Kidney capillary endothelial cell (primary cell): ENCODE measurements at places on chromosomes 2 and 18.

- DNase-seq: no peak
Observed at GRCh38 chr18:75810516-75810915, 383.0 kb upstream of the SMIM21 start.

- no peak for DNase-seq
Observed at GRCh38 chr2:67923696-67924095, 139.1 kb downstream of the C1D start.

DNA sequence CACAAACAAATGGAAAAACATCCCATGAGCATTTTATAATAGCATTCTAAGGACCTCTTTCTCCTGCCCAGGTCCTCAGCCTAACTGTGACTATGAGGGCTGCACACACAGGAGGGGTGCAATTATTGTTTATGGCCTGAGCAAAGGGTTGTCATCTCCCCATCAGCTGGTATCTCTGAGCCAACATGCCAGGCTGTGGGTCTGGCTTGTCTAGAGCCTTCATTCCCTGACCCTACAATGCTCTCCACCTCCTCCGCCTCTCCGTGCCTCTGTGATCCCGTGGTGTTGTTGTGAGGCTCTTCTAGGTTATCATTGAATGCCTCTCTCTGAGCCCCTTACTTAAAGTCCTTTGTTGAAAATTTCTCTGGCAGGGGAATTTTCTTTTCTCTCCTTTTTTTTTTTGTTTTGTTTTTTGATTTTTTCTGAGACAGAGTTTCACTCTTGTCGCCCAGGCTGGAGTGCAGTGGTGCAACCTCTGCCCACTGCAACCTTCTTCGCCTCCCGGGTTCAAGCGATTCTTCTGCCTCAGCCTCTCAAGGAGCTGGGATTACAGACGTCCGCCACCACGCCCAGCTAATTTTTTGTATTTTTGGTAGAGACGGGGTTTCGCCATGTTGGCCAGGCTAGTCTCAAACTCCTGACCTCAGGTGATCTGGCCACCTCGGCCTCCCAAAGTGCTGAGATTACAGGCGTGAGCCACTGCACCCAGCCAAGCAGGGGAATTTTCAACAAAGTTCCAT is 126.4 kb downstream of the SMAD7 start:
- DNase-seq: no peak

GRCh38 chr2:76667821-76668271 is 854.3 kb downstream of the LRRTM4 start:
- DNase-seq: no peak

DNA sequence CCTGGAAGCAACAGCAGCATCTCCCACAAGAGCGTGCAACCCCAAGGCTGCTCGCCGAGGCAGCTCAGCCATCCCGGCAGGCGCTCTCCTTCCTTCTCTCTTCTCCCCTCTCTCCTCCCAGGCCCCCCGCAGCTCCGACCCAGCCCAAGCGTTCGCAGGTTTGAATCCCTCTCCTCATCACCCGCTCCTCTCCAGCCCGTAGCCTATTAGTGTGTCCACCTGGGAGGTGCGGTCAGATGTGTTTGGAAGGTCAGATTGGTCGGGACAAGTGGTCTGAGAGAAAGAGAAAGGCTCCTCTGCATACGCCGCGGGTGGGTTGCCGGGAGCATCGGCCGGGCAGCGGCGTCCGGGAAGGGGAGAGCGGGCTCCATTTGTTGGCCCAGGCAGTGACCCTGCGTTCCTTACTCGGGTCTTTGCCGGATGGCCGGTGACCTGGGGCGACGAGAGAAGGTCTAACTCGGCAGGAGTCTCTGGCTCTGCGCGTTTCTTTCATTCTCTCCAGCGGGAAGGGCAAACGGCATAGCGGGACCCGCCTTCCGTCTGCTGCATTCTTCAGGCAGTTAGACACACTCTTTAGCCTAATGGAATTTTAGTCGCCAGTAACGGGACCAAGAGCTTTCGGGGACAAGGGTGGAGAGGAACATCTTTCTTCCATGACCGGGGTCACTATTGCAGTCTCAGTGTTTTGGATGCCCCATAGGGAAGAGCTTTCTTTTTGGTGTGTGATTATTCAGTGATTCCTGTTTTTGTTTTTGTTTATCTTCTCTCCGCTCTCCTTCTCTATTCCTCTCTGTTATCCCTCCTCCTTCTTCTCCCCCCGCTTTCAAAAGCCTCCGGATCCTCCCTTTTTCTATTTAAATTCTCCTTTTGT is 1.1 kb upstream of the TMEFF2 start:
- peak; percentile 32 for DNase-seq

DNA sequence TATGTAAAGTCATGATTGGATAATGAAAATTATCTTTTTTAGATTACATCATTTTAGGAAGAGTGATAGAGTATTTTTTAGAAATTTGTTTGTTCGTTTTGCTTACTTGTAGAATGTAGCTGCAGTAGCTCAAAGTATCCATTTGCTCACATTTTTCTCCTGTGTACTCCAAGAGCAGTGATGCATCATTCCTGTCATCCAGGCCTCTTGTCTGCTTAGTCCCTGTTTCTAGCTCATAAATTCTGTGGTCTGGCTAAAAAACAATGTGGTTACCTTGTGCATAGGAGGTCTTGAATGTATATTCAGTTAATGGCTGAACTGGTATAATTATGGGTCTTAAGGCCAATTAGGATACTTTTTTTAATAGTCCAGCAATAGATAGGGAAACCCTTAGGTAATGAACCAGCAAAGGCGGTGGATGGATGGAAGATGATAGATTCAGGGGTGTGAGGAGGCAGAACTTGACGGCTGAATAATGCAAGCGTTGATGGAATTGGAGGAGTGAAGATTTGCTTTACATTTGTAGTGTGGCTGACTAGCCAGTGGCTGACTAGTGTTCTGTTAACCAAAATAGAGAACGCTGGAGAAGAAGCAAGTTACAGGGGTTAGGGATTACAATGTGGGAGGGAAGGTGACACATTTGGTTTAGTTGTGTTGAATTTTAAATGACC is 145.0 kb downstream of the ZNF407 start:
- DNase-seq: no peak

- peak; percentile 63 for DNase-seq
Observed at GRCh38 chr2:158102446-158102845, 770 bp downstream of the UPP2 start.

DNA sequence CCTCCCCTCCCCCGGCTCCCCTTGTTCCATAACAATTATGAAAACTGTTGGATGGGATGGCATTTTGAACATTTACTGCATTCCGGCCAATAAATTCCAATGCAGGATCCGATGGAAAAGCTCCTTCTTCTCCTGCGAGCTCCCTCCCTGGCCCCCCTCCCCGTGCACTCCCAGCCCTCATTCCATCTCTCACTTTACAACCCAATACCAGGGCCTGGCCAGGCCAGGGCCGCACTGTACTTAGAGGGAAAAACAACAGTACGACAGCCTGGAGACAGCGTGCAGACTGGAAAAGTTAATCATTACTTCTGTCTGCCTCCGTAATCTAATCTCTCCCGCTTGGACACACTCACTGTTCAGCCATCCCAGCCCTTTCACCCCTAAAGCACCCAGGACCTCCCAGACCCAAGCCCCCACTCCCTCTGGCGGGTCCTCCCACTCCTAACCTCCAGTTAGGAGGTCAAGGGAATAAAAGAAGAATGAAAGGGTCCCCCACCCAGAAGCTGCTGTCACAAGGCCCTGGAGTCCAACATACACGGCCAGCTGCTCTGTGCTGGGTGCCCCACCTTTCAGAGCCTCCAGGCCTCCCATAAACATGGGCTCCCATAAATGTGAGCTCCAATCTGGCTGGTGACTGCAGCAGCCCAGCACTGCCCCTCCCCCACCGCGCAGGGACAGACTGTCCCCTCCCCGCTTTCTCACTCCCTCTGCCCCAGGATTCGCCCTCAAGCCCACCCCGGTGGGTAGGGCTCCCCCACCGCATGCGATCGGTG is 20.6 kb downstream of the SMAD7 start:
- DNase-seq: no peak

- DNase-seq: no peak
Observed at GRCh38 chr2:95390272-95390880, 12.1 kb upstream of the FAHD2A start.

- no peak for DNase-seq
Observed at GRCh38 chr2:64857581-64858471, 131.4 kb upstream of the SLC1A4 start.

DNA sequence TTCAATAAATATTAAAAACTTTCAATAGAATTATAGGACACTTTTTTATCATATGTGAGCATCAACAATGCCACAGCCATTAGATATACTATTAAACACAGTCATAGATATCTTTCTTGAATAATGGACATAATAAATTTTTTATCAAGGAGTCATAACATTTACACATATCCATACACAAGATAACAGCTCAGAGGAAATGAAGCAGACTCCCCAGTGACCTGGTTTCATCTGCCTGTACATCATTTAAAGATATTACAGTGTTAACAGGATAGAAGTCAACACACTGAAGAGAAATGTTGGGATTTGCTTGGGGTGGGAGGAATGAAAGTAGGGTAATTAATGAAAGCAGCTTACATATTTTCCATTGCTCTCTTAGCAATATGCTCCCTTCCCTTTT is 5.1 kb downstream of the SCG2 start:
- DNase-seq: no peak

DNA sequence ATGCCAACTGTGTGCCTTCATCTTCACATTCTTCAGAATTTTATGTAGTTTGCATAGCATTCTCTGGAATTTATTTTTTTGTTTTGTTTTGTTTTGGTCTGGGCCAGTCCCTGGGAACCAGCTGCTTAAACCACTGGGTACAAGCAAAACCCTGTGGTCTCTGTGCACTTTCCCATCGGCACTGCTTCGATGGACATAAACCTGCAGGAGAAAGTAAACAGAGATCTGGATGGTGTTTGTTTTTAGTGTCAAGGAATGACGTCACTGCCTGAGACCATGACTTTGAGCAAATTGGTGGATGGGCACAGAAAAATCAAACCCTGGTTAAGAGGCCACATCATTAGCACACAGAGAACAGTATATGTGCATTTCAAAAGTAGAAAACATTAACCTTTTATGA is 64.7 kb upstream of the RASGRP3 start:
- no peak for DNase-seq

- DNase-seq: peak; percentile 10
Observed at GRCh38 chr2:54212456-54212855, 43.6 kb downstream of the TSPYL6 start.

GRCh38 chr2:211867845-211868451 is 670.7 kb downstream of the ERBB4 start:
- peak; percentile 47 for DNase-seq

DNA sequence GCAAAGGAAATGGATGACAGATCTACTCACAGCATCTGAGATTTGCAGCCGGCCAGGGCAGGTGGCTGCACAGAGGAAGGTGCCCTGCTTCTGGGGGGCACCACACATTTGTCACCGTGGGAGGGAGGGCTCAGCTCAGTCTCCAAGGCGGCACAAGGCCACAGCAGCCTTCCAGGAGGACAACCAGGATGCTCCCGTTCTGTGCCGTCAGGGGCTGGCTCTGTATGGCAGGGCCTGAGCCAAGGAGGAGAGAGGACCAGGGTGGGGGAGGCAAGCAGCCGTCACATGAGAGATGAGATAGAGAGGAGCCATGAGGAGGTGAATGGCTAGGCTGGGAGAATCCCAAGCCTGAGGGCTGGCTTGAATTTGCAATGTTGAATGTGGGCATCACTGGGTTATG is 4.6 kb upstream of the BOK start:
- DNase-seq: no peak

- no peak for DNase-seq
Observed at GRCh38 chr2:53104263-53104662, 663.3 kb upstream of the CHAC2 start.

- no peak for DNase-seq
Observed at GRCh38 chr2:188957646-188958045, 16.5 kb upstream of the COL3A1 start.

GRCh38 chr18:7116792-7117389 is 706 bp downstream of the LAMA1 start:
- DNase-seq: no peak

- no peak for DNase-seq
Observed at GRCh38 chr2:223051693-223052289, at the start of gene KCNE4. TSS of gene KCNE4 (plus strand) at chr2:223052190. CDS start at chr2:223052831, 641 bp downstream.

DNA sequence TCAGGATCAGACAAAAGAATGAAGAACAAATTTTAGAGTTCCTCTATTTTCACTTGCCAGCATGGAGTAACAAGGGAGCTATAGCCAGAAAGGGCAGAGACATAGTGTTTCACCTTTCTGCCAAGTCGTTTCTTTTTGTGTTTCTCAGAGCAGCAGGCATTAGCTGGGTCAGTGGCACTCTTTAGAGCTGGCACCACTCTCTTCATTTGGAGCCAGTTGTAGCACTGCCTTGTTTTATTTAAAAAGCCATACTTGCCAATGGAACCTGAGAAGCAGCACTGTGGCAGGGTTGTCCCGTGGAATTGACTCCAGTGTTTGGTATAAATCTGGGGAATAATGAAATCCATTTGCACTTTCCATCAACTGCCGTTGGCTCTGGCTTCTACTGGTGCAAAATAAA is 64.0 kb downstream of the LRRTM4 start:
- no peak for DNase-seq

GRCh38 chr18:27685091-27685490 is 491.8 kb downstream of the CDH2 start:
- DNase-seq: no peak

GRCh38 chr2:173051463-173052215 is 24.0 kb upstream of the MAP3K20 start:
- no peak for DNase-seq

DNA sequence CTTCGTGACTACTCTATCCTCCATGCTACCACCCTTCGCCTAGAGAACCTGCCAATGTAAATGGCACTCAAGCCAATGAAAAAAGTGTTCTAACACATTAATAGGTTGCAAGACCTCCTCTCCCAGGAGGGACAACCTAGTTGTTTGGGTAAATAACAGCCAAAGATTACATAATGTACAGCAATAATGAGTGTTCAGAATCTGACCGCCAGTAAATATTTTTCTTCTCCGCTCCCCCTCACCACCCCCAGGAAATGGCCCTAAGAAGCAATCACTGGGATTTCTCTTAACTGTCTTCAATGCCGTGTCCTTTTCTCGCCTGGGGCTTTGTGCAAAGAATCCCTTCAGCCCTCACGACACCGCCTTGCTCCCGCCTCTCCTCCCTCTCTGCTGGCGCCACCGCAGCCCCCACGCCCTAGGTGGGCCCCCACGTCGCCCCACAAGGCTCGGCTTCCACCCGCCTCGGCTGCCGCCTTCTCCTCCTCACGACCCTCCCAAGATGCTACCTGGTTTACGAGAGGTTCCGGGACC is 458 bp downstream of the HYCC2 start:
- DNase-seq: peak; percentile 20

- no peak for DNase-seq
Observed at GRCh38 chr2:134197445-134197844, 56.4 kb upstream of the MGAT5 start.

GRCh38 chr2:190407246-190407661 is 901 bp upstream of the MFSD6 start:
- no peak for DNase-seq
